Neural crest cell (in vitro differentiated cells): ENCODE measurements at places on chromosomes 3 and 15.
A peak's percentile ranks its signal among the peaks of the same experiment; 100 is the strongest.

- DNase-seq, result no peak
Observed at GRCh38 chr3:168973206-168973605, 690.3 kb downstream of the MECOM start.

GRCh38 chr15:75225951-75226732, 24.5 kb downstream of the C15orf39 start:
- no peak for DNase-seq

GRCh38 chr3:66603151-66603611, 102.4 kb upstream of the LRIG1 start:
- no peak for DNase-seq

GRCh38 chr3:129615751-129616281, 9.3 kb upstream of the PLXND1 start:
- no peak for DNase-seq

- DNase-seq, result no peak
Observed at GRCh38 chr3:147216143-147216673, 190.1 kb downstream of the ZIC4 start.

DNA sequence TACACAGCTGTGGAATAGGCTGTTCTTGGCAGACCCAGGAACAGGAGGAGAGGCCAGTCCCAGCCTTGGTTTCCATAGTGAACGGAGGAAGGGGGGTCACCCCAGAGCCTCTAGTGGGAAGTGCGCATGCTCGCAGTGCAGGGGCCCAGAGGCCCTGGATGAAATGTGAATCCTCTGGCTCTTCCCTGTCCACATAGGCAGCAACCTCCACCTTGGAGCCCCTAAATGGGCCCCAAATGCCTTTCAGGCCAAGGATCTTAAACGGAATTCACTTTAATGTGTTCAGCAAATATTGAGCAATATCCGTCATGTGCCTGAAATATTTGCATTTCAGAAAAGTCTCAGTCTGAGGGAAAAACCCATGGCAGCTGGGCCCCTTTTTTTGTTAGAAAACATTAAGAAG, 3.3 kb upstream of the NDN start:
- peak; percentile 54 for DNase-seq

GRCh38 chr3:164752812-164753211, 325.5 kb downstream of the SI start:
- DNase-seq, result no peak

DNA sequence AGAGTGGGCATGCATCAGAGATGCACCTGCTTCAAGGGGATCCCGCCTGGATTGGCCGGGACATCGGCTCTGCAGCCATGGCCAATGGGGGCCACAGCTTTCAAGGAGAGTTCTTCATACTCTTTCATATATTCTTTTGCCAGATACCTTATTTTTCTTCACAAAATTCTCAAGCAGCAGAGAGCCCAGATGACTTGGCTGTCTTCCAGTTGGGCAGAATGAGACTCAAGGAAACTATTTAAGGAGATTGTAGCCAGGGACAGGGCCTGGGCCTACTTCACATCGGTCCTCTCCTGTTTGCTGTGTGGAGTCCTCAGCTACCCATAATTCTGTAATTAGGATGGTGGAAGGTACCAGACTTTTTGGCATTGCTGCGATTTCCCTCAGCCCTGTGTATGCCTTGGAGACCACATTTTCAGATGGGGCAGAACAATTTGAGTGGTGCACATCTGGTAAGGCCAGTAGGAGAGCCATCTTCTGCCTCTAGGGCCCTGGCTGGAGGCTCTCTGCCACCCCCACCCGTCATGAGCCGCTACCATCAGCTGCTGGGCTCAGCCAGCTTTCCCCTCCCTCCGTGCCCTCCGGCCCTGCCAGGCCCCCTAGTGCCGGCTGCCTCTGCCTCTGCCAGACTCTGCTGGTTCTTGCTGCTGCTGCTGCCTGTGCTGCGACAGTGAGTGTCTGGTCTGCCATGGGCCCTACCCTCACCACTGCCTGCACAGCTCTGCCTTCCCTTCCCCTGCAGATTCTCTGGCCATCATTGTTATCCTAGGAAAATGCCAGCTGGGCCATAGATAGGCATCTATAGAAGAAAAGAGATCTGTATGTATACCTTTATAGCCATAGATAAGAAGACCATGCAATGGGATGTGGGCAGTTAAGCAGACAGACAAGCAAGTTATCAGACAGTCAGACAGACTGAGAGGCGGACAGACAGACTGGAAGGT, 6.7 kb downstream of the PLIN1 start:
- DNase-seq, result no peak

DNA sequence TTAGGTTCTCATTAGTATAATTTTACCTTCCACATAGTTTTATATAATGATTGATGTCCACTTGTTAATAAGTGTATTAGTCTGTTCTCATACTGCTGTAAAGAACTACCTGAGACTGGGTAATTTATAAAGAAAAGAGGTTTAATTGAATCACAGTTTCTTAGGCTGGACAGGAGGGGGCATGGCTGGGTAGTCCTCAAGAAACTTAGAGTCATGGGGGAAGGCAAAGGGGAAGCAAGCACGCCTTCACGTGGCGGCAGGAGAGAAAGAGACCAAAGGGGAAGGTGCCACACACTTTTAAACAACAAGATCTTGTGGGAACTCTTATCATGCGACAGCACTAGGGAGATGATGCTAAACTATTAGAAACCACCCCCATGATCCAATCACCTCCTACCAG, 19.2 kb downstream of the DZIP3 start:
- no peak for DNase-seq

- no peak for DNase-seq
Observed at GRCh38 chr3:142944342-142944741, 19.1 kb downstream of the PAQR9 start.

DNA sequence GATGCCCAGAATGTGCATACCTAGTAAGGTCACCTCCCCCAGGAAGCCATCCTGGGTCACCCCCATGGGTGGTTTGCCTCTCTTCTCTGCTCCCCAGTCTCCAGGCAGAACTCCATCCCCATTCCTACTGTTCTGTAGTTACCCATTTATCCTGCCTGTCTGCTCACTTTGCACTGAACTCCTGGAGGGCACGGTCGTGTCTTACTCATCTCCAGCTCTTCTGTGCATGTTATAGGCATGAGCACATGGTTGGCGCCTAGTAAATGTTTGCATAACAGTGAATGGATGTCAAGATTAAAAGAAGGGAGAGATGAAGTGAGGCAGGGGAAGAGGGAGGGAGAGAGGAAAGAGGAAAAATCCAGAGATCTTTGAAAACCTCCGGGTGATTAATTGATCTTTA, 208.4 kb upstream of the TRIM42 start:
- DNase-seq, result no peak
